Ovary (tissue), 10 donors: ENCODE measurements at places on chromosomes 13 and 19. TPM values are rescaled to one million over a fixed set of nuclear protein-coding genes. Genes with fewer than 3 reads are reported as not detected.

- H3K4me1 ChIP-seq = no peaks in the 10 kb centered on the region
- no peaks in the 10 kb centered on the region for H3K27me3 ChIP-seq
- H3K27ac ChIP-seq = no peak overlapping the region
- H3K36me3 ChIP-seq = no peaks in the 10 kb centered on the region
- H3K4me3 ChIP-seq = no peak overlapping the region
- DNase-seq = no peak
Observed at GRCh38 chr19:51407511-51408131, 9.8 kb downstream of the SIGLEC10 start.

DNA sequence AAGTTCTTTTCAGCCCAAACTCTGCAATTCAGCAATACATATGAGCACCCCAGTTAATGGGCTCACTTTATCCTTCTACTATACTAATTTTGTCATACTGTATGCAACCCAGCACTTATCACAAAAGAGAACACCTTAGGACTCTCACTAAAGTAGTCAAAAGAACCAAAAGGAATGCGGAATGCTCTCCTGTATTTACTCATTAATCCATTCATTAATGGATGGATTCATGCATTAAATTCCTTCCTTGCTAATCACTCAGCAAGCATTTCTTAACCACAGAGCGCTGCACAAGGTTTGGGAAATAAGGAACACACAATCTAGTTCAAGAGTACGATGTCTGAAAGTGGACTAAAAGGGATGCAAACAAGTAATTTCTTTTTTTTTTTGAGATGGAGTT lies 12.8 kb upstream of the DOCK9 start:
- H3K27ac ChIP-seq = no peak overlapping the region
- DNase-seq = no peak
- no peak overlapping the region for H3K4me3 ChIP-seq
- no peaks in the 10 kb centered on the region for H3K27me3 ChIP-seq
- H3K4me1 ChIP-seq = peaks cover 5% of the 10 kb centered on the region

- H3K4me3 ChIP-seq = no peak overlapping the region
- H3K27ac ChIP-seq = no peak overlapping the region
- no peaks in the 10 kb centered on the region for H3K36me3 ChIP-seq
- no peaks in the 10 kb centered on the region for H3K27me3 ChIP-seq
- no peaks in the 10 kb centered on the region for H3K4me1 ChIP-seq
Observed at GRCh38 chr13:26526702-26527216, 30.7 kb upstream of the WASF3 start.

DNA sequence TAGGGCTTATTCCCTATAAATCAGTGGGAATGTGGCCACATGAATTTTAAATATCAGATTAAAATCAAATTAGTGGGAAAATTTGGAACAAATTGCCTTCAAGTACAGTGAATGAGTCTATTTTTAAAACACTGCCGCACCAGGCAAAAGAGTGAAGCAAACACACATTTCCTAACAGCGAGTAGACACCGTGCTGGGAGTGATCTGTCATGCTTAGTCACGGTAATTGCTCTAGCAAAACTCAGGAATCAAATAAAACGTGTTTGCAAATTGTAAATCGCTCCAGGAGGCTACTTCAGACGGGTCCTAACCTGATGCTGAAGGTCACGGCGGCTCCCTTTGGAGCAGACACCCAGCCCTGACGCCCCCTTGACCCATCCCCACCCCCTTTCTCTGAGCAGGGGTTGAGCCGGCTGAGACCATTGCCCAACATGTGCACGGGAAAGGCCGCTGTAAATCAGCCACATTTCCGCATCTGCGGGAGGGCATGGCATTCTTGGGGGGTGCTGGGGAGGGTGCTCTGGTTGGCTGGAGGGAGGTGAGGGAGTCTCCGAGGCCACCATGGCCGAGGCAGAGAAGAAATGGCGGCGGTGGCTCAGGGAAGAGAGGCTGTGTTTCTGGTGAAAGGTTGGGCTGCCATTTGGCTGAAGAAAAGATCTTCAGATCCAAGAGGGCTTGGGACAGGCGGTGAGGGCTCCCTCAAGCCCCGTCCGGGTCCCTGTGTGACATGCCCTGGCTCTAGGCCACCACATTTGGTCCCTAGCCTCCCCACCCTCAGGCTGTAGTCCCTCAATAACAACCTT lies 8.9 kb downstream of the CEBPA start:
- no peaks in the 10 kb centered on the region for H3K36me3 ChIP-seq
- no peaks in the 10 kb centered on the region for H3K27me3 ChIP-seq
- no peak overlapping the region for H3K27ac ChIP-seq
- no peak for DNase-seq
- no peak overlapping the region for H3K4me3 ChIP-seq

DNA sequence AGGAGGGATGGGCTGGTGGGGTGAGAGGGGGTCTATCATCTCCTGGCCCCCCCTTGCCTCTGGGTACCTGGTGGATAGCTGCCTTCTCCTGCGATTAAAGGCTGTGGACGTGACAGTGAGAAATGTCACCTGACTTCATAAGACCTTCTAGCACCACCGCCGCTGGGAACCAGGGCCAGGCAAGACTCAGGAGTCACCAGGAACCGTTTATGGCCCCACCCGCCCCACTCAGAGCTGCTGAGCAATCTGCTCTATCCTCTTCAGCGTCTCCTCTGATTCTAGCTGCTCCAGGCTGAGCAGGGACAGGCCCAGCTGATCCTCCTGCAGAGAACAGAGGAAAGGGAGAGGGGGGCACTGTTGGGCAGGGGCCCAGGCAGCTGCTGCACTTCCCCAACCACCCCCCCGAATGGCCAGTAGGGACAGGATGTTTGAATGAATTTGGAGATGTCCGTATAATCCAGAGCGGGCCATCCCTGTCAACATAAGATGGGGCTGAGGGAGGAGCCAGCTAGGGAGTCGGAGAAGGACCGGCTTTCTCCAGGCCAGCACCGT lies 10.9 kb downstream of the KLC3 start:
- H3K27me3 ChIP-seq = no peaks in the 10 kb centered on the region
- no peak for DNase-seq
- no peak overlapping the region for H3K4me3 ChIP-seq
- no peaks in the 10 kb centered on the region for H3K36me3 ChIP-seq

- no peak overlapping the region for H3K27ac ChIP-seq
- H3K4me3 ChIP-seq = no peak overlapping the region
- no peaks in the 10 kb centered on the region for H3K27me3 ChIP-seq
- no peak for DNase-seq
- H3K36me3 ChIP-seq = no peaks in the 10 kb centered on the region
Observed at GRCh38 chr19:16026756-16027155, 49.5 kb upstream of the TPM4 start.

GRCh38 chr19:31801611-31802010 lies 452.4 kb upstream of the TSHZ3 start:
- DNase-seq = no peak
- no peaks in the 10 kb centered on the region for H3K4me1 ChIP-seq
- no peaks in the 10 kb centered on the region for H3K36me3 ChIP-seq

DNA sequence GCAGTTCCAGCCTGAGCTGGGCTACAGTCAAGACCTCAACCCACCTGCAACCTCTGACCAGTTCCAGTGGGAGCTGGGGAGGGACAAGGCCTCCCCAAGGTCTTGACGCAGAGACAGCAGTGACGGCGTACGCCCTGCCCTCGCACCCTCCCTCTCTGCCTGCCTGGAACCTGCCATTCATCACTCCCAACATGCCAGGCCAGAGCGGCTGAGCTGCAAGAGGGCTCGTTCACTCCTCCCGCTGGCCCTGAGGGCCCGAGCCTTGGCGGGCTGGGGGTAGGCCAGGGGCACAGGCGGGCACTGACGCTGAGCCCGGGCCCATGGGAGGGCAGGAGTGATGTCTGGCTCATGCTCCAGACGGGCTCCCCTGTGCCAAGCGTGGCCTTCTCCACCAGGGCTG lies 8.2 kb downstream of the NDUFA11 start:
- H3K27me3 ChIP-seq = no peaks in the 10 kb centered on the region
- DNase-seq = no peak
- no peak overlapping the region for H3K27ac ChIP-seq
- H3K4me1 ChIP-seq = peaks cover 2% of the 10 kb centered on the region
- no peaks in the 10 kb centered on the region for H3K36me3 ChIP-seq

DNA sequence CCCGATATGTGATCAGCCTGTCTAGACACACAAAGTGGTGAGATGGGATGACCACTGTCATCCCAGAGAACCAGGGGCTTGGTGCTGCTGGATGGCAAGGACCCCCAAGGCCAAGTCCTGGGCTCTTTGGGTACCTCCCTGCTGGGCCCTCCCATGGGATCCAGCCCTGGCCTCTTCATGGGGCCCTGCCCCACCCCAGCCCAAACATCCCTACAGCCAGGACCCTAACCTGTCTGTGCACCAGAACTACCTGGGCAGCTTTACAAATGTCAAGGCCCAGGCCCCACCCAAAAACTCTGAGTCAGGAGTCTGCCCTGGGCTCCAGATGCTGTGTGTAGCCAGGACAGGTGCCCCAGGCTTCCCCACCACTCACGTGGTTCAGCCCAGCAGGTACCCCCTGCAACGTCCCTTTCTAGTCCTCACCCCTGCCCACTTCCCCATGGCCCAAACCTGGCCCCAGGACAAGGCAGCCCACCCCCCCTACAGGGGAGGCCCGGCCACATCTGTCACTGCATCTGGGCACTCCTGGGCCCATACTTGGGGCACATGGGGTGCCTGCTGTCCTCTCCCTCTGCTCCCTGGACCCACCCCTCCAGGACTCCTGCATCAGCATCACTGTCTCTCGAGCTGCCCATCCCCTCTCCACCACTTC lies 233.5 kb downstream of the TUBA3C start:
- H3K36me3 ChIP-seq = no peaks in the 10 kb centered on the region
- H3K4me3 ChIP-seq = no peak overlapping the region
- no peak for DNase-seq
- no peaks in the 10 kb centered on the region for H3K27me3 ChIP-seq
- H3K4me1 ChIP-seq = no peaks in the 10 kb centered on the region
- H3K27ac ChIP-seq = no peak overlapping the region

- no peak for DNase-seq
- H3K27me3 ChIP-seq = no peaks in the 10 kb centered on the region
- no peaks in the 10 kb centered on the region for H3K4me1 ChIP-seq
- no peak overlapping the region for H3K27ac ChIP-seq
- no peaks in the 10 kb centered on the region for H3K36me3 ChIP-seq
Observed at GRCh38 chr13:59666504-59666903, 497.2 kb downstream of the DIAPH3 start.

DNA sequence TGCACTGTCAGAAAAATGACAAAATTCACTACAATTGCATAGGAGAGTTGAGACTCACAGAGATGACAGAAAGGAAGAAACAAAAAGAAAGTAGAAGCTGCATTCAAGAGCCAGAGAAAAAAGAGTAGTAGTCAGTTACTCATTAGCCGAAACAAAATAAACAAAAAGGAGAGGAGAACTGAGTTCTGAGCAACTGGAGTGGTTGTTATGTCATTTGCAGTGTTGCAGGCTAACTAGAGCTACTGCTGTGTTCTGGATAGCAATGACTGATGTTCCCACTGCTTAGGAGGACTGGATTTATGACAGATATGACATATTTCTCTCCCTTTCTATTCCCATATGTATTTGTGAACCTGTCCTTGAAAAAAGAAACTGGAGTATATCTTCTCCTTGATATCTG lies 482.6 kb downstream of the RFC3 start:
- no peaks in the 10 kb centered on the region for H3K27me3 ChIP-seq
- H3K36me3 ChIP-seq = no peaks in the 10 kb centered on the region
- no peak for DNase-seq
- no peak overlapping the region for H3K4me3 ChIP-seq

- H3K27me3 ChIP-seq = no peaks in the 10 kb centered on the region
- no peak for DNase-seq
- H3K4me1 ChIP-seq = no peaks in the 10 kb centered on the region
- no peaks in the 10 kb centered on the region for H3K36me3 ChIP-seq
Observed at GRCh38 chr13:46909042-46909441, 12.2 kb upstream of the HTR2A start.

DNA sequence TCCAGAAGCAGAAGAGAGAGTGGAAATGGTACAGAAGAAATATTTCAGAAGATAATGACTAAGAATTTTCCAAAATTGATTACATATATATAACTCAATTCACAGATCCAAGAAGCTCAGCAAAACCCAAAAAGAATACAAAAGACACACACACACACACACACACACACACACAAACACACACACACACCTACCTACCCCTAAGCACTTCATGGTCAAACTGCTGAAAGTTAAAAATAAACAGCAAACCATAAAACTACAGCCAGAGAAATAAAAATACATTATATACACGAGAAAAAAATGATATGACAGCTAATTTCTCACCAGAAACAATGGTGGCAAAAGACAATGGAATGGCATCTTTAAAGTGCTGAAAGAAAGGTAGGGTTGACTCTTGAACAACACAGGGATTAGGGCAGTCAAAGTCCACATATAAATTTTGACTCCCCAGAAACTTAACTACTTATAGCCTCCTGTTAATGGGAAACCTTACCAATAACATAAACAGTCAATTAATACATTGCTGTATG lies 49.2 kb downstream of the DIAPH3 start:
- DNase-seq = no peak
- H3K27ac ChIP-seq = no peak overlapping the region
- H3K27me3 ChIP-seq = no peaks in the 10 kb centered on the region
- H3K4me1 ChIP-seq = no peaks in the 10 kb centered on the region
- no peak overlapping the region for H3K4me3 ChIP-seq
- H3K36me3 ChIP-seq = no peaks in the 10 kb centered on the region

GRCh38 chr19:21202865-21203494 lies 61.1 kb downstream of the ZNF431 start:
- no peak overlapping the region for H3K4me3 ChIP-seq
- no peaks in the 10 kb centered on the region for H3K27me3 ChIP-seq
- H3K36me3 ChIP-seq = no peaks in the 10 kb centered on the region
- DNase-seq = no peak

- H3K27ac ChIP-seq = no peak overlapping the region
- no peaks in the 10 kb centered on the region for H3K27me3 ChIP-seq
- no peaks in the 10 kb centered on the region for H3K36me3 ChIP-seq
- H3K4me1 ChIP-seq = no peaks in the 10 kb centered on the region
Observed at GRCh38 chr19:13396250-13397080, 109.8 kb downstream of the CACNA1A start.

ZNF835 gene
- 15.0 TPM for total RNA-seq

HIF3A gene
- 32.8 TPM for total RNA-seq

STK11 gene
- total RNA-seq = 54.5 TPM

ZNF566 gene
- total RNA-seq = 8.6 TPM

NFIX gene
- 223 TPM for total RNA-seq

NR2C2AP gene
- 14.9 TPM for total RNA-seq

SWSAP1 gene
- 0.60 TPM for total RNA-seq
